Activated naive CD8-positive, alpha-beta T cell treated with anti-CD3 and anti-CD28 coated beads for 36 hours (primary cell): ENCODE measurements at places on chromosomes 7 and 10.

- DNase-seq: no peak
Observed at GRCh38 chr10:5953676-5954075, 23.7 kb downstream of the IL15RA start.

DNA sequence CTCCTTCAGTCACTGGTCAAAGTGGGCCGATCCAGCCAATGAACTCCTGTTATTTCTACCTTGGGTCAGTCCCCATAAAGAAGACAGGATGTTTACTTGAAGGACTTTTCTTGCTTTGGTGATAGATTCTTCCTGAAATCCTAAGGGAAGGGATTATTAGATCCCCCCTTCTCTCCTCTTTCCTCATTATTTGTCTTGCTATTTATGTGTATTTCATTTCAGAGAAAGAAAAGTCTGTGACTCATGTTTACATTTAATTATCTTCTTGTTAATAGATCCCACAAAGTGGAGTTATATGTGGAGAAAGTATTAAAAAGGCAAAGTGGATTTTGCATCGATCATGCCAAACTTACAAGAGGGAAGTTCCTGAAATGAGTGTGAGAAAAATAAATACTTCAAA is 341.5 kb downstream of the PHTF2 start:
- DNase-seq: no peak

DNA sequence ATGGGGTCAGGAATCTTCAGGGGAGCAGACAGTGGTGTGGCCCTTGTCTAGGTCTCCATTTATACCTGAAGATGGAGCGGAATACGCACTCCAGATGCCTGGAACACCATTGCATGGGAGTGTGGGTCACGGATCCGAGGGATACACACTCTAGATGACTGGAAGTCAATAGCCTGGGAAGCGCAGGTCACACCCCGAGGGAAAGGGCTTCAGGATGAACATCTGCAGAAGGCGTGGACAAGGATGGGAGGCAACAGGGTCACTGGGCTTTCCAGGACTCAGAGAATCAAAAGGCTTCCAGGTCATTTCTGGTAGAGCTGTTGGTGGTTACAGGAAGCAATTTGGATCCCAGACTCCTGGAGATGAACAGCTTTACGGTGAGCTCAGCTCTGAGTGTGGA is 382.2 kb upstream of the KLF6 start:
- DNase-seq: no peak

DNA sequence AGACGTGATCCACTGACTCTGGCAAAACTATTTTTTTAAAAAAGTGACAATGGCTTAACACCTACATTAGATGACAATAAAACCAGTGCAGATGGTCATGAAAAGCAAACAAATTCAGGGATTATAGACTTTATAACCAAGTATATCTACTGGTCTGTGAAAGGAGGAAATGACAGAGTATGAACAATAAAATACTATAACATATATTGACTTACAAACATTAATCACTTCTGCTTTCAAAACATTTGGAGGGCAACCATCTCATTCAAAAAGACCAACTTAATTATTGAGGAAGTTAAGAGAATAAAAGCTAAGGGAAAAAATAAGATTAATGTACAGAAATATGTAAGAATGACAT is 34.8 kb downstream of the JMJD1C start:
- no peak for DNase-seq

- no peak for DNase-seq
Observed at GRCh38 chr10:30812018-30812851, 182.7 kb upstream of the LYZL2 start.

- no peak for DNase-seq
Observed at GRCh38 chr10:72013202-72013945, 49.2 kb downstream of the CHST3 start.

DNA sequence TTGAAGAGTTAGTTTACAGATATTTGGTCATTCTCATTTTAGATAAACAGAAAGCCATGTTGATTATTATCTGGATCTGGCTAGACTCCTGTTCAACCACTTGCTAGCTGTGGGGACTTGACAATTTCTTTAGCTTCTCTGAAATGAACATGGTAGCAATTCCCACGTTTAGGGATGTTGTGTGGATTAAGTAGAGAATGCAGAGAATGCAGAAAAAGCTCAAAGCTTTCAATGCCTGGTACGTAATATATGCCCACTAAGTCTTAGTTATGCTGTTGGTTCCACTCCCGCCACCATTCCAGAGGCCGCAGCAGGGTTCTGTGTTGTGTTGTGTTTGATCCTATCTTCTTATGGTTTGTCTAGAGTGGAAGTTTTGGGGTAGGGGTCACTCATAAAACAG is 39.2 kb upstream of the RPA3 start:
- no peak for DNase-seq

DNA sequence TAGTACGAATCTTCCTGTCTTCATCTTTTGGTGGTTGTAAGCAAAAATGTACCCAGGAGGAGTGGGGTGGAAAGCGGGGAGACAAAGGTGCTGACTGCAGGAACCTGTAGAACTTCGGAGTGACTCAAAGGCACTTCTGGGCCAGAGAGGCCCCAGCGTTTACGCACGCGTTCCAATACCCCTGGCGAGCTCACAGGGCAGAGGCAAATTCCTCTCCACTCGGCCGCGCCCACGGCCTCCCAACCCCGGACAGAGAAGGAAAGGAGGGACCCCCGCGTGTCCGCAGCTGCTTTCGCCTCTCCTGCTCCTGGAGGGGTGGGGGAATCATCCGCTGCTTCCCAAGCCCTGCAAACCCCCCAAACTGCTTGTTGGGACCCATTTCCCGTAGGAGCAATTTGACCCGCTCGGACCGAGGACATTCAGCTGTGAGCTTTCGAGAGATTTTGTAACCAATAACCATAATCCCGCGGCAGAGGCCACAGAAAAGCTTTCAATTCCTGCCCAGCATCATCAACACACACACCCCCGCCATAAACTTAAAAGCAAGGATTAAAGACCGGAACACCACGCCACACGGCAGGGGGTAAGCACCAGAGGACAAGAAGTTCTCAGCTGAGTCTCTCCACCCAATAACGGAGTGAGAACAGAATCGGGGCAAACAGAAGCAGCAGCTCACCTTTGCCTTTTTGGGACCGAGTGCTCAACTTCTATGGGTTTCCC is 2.3 kb downstream of the IGF2BP3 start:
- DNase-seq: peak; percentile 29
